T-helper 9 cell (primary cell): ENCODE measurements at places on chromosomes 12 and 14.

- DNase-seq, result no peak
These were observed 40.9 kb upstream of the SMUG1 start for GRCh38 chr12:54229624-54230212.

DNA sequence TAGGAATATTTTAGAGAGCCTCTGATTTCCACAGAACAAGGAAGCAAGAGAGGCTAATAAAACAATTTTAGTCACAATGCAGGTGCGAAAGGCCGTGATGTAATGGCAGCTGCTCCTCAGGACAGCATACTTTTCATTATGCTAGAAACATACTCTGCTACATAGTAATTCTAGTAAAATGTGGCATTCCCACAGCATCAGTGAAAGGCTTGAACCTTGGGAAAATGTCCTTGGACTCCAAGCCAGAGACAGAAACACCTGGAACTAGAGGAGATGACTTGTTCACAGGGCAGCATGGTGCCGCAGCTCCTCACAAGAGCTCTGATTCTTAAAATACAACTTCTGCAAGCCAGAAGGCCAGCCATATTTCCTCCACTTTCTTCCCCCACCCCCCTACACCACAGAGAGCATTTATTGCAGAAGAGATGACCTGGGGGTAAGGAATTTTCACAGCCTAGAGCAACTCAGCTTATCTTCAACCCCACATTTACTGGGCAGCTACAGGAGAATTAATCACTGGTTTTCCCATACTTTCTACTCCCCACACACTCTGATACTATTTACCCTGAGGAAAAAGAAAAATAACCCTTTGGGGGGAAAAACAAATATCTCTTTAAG is 15.8 kb downstream of the ABCC9 start:
- no peak for DNase-seq

DNA sequence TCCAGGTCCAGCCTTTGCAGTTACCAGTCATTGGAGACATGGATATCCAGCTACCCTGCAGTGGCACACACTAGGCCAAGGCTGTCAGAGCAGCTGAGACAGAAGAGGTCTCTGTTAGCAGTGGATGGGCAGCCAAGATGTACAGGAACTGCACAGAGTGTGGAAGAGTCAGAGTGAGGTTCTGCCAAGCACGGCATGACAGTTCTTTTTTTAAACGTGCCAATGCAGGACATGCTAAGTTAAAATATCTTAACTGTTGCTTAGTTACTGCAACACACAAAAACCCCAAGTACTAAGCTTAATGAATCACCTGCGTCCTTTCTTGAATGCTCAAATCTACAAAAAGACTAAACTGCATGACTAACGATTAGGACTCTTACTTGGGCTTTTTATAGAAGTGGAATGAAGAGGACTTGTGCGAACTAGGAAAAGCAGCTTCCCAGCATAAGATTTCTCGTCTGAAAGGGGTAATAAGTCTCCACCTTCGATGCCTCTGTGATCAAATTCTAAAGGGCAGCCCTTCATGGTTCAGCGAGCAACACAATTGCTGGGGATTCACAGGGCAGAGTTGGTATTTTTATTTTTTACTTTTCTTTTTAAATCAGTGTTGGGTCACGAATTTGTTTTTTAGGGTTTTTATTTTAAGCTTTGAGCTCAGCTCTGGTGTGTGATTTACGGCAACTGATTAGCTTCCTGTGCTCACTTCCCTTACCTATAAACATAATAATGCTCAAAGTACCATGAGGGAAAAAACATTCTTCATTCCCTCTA is 20.6 kb downstream of the MAPK1IP1L start:
- DNase-seq, result no peak

DNA sequence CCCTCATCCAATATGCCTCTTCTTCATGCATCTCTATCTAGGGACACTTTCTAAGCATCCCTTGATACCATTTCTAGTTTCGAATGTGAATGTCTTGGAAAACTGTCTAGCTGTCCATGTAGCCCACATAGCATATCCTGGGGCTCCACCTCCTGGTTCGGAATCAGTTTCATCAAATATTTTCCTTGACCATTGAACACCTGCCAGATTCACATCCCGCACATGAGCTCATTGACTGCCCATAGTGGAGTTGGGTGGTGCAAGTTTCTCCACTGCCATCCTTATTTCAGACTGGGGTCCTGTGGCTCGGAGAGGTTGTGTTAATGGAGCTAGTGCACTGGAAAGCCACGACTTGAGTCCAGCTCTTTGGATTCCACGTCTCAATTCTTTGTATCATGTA is 58.6 kb upstream of the TMEM263 start:
- DNase-seq, result no peak

DNA sequence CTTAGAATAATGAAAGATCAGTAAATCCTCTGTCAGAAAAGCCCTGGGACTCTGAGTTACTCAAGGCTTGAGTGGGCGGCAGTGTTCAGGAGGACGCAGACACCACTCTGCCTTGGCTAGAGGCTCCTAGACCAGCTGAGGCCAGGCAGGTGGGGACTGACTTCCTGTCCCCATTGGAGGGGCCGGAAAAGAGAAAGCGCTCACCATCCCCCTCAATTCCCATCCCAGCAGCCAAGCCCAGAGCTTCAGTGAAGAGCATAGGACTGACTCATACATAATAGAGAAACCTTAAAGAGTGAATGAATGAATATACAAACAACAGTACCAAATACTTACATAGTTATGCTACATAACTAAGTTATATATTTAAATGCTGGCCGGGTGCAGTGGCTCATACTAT is 62.0 kb downstream of the PLEKHG7 start:
- DNase-seq, result no peak

GRCh38 chr12:76341436-76342030 is 6.7 kb downstream of the BBS10 start:
- DNase-seq, result no peak

DNA sequence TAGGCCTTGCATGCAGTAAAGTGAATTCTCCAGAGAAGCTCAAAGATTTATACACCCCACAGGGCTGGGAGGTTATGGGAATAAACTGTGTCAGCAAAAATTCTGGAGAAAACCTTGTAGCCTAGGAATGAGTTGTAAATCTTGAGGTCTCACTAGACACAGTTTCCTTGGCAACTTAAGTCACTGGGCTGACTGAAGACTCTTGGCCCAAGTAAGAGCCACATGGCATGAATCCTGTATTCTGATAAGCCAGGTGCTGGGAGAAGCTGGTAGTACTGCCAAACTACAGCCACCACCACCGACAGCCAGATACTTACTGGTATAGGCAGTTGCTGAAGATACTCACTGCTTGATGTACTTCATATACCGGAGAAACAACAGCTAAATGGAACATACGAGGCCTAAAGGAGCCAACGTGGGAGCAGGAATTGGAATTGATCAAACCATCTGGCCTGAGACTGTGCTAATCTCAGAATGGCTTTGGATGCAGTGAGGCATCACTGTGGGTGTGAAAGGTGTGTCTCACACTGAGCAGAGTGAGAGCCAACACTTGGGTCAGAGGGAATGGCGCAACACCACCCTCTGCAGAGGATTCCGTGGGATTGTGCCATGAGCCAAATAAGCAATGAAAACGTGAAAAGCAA is 102.8 kb upstream of the TMCC3 start:
- no peak for DNase-seq

GRCh38 chr14:105589161-105589925 is 63.0 kb downstream of the TMEM121 start:
- no peak for DNase-seq

DNA sequence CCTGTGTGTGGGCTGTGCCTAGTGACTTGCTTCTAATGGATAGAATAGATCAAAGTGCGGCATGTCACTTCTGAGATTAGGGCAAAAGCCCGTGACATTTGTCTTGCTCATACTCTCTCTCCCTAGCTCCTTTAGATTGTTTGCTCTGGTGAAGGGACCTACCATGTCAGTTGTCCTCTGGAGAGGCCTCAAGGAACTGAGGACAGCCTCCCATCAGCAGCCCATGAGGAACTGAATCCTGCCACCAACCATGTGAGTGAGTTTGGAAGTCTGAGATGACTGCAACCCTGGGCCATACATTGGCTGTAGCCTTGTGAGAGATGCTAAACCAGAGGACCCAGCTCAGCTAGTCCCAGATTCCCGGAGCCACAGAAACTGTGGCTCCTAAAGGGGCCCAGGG is 101.6 kb upstream of the ESRRB start:
- no peak for DNase-seq

DNA sequence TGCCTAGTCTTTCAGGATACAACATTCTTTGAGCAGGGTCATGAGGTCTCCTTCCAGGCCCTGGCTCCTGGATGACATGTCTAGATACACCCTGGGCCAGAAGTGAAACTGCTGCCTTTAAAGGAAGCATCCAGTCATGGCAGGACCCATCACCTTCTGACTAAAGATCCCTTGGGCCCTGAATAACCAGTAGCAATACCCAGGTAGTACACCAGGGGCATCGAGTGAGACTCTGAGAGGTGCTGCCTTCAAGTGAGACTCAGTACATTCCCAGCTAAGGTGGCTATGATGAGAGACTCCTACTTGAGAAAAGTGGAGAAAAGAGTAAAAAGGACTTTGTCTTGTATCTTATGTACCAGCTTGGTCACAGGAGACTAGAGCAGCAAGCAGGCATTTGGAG is 23.5 kb downstream of the OR6C68 start:
- DNase-seq, result no peak

DNA sequence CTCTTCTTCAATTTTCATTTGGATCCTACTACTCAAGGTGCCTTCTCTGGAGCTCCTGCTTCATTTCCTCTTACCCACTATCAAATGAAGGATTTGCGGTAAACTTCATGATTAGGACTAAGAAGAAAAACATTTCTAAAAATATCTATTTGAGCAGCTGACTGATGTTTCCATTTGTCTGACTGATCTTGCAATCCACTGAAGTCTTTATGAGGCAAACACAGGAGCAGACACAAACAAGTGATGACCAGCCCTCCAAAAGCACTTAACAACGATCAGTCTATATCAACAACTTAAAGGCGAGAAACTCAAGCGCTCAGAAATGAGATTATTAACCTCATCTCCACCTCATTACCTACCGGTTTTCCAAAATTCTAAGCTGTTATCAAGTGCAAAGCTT is 26.2 kb downstream of the OSBPL8 start:
- DNase-seq, result no peak

- DNase-seq, result no peak
These were observed 16.2 kb downstream of the SYNE3 start for GRCh38 chr14:95500201-95500681.

- DNase-seq, result no peak
These were observed 30.6 kb downstream of the PPFIBP1 start for GRCh38 chr12:27554421-27555186.

- DNase-seq, result no peak
These were observed 245.4 kb upstream of the DIO3 start for GRCh38 chr14:101315802-101316296.

DNA sequence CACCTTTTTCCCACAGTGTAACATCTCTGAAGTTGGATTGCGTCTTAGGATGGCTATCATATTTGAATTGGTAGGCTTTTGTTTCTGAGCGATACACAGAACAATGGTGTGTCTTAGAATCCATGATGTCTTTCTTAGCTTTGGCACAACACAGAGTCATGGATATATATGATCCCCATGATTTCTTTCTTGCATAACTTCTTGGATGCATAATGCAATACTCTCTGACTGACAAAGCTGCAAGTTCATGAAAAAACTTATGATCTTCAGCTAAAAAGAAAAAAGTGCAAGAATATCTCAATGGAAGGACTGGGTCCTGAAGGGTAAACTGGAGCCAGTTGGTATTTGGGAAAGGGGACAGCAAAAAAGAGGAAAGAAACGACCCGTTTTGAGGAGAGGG is 48.1 kb downstream of the VWF start:
- no peak for DNase-seq

- DNase-seq, result no peak
These were observed 55.1 kb downstream of the SERPINA10 start for GRCh38 chr14:94237983-94238382.

- no peak for DNase-seq
These were observed 221.6 kb downstream of the LRRK2 start for GRCh38 chr12:40446385-40446784.

DNA sequence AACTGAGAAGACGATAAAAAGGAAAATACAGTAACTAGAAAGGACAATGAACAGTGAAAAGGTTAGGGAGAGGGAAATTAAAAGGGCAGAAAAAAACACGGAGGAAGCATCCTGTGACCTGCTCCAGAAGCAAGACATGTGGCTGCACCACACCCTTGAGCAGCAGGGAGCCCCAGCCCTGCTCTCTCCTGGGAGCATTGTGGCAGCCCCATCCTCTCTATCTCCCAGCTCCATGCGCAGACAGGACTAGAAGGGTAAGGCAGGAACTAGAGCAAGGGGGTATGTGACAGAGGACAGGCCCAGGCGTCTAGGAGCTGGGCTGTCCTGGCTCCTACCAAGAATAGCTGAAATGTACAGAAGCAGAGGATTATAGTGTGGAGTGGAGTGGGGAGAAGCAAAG is 38.6 kb upstream of the SMUG1 start:
- DNase-seq, result no peak

- DNase-seq, result no peak
These were observed 161.6 kb downstream of the PLCZ1 start for GRCh38 chr12:18576104-18576626.

DNA sequence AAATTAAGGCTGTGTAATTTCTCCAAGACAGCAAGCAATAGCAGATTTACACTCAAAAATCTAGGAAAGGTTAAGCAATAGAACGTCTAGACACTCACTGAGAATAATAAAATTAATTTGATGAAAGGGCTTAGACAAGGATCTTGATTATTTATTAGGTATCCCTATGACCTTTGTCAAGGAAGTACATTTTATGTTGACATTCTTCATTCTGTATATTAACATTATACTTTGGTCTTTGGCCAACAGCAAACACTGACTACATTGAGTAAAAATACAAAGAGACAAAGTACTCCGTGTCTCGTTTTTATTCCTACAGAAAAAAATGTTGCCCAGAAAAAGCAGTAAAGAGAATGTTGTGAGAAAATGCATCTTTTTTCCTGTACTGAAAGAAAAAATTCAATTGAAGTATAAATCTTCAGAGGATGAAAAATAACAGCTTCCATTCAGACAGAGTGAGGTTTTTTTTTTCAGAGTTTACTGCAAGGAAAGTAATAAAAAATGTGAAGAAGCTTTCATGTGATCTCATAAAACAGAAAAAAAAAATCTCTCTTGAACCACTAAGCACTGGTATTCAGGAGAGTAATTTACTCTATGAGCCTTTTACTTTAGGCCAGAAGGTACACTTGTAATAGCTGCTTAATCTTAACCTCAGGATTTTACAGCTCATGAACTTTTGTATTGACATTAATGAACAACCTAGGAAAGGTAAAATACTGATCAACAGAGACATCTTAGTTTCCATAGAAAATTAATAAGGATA is 605.0 kb downstream of the FSCB start:
- DNase-seq, result no peak

- no peak for DNase-seq
These were observed 29.2 kb downstream of the SLC35E3 start for GRCh38 chr12:68775121-68775630.

GRCh38 chr12:41055875-41056577 is 132.1 kb upstream of the PDZRN4 start:
- no peak for DNase-seq
